ENCODE measurements at places on chromosomes 2 and 18.

GRCh38 chr2:240623531-240624010 lies 1.7 kb upstream of the GPR35 start:
- peak; percentile 9 for DNase-seq

- no peak for DNase-seq
Measured at GRCh38 chr2:98759338-98759737, 28.4 kb upstream of the MGAT4A start.

DNA sequence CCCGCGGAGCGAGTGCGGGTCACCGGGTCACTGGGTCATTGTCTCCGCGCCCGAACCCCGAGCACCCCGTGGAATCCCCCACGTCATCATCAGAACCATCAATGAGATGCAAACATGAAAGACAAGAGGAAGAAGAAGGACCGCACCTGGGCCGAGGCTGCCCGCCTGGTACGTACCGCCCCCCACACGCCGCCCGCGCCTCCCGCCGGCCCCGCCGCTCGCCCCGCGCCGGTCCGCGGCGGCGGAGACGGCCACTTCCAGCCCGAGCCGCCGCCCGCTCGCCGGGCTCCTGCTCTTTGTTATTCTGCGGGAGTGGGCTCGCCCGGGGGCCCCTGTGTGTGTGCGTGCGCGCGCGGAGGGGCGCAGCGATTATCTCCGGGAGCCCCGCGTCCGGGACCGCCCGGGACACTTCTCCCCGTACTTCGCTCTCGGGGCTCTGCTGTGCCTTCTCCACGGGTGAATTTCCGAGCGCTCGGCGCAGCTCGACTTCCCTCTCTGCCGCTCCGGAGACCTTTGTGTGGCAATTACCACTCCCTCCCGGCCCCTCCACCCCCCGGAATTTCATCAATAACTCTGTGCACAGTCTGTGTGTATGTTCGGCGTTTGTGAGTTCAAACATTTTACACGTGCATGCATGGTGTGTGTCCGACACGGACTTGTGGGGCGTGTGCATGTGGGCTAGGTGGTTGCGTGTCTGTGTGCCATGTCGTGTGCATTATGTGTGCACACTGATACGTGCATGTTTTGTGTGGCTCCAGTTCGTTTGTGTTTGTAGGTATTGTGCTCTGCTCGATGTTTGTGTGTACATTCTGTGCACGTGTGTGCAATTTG lies 714 bp downstream of the ASXL3 start:
- peak; percentile 35 for DNase-seq

GRCh38 chr18:14971461-14972185 lies 223.7 kb downstream of the ANKRD30B start:
- no peak for DNase-seq

DNA sequence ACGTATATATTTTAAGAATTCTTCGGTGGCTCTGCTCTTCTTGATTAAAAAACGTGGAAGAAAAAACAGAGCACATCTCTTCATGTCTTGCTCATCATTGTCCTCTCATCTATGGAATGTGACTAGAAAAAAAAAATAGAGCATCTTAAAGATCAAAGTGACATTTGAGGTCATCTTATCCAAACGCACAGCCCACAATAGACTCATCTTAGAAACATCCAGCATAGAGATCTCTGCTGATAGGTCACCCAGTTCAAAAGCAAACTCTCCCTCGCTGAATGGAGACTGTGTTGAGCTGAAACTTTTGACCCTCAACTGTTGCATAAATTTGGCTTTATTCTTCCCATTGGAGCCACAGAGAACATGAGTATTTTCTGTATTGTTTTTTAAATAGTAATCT lies 65.2 kb downstream of the CMPK2 start:
- DNase-seq, result no peak

- no peak for DNase-seq
Measured at GRCh38 chr2:19369341-19369955, 11.0 kb upstream of the OSR1 start.

- DNase-seq, result no peak
Measured at GRCh38 chr2:46825231-46825938, 90.2 kb downstream of the MCFD2 start.

DNA sequence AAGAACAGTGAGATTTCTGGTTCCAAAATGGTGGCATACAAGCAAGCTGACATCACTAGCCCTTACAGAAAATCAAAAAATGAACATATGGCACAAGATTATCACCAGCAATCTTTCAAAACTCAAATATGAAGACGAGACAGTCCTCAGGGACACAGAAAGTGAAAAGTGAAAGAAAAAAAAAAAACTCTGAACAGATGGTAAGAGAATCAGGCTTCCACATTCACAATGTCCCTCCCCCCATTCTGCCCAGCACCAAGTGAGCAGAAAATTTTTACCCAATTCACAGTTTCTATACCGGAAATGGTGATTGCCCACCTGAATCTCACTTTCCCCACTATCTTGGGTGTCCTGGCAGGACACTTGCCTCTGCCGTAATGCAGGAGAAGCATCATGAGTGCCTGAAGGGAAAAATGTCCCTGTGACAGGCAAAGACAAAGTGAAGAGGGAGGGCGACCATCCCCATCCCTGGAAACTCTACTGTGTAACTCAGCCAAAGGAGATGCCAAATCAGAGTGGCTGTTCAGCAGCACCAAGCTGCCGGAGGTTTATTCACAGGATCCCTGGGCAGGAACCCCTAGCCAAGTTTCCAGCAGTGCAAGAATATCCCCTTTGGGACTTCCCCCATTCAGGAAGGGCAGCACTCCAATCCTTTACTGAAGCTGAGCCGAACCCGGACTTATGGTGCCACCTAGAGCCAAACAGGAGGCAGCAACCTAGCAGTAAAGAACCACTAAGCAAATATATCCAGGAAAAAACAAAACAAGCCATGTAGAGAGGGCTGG lies 312.2 kb downstream of the LRATD1 start:
- no peak for DNase-seq

GRCh38 chr2:203893401-203893800 lies 25.8 kb downstream of the CTLA4 start:
- DNase-seq, result peak; percentile 41

- no peak for DNase-seq
Measured at GRCh38 chr2:42601076-42601475, 32.6 kb downstream of the MTA3 start.

DNA sequence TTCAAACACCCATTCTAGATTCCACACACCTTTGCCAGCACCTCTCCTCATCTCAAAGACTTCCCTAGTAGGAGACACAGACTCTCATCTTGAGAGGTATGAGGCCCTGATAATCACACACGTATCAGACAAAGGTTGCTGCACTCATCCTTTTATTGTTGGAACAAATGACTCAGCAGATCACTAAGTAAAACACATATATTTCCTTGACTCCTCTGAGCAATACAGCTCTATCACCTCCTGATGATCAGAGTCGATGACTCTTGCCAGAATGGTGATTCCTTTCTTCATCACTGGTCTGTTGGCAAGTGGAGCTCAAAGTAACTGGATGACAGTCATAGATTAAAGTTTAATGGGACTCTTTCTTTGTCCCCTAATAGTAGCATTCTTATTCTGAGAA lies 1049.2 kb upstream of the ZEB2 start:
- DNase-seq, result no peak

DNA sequence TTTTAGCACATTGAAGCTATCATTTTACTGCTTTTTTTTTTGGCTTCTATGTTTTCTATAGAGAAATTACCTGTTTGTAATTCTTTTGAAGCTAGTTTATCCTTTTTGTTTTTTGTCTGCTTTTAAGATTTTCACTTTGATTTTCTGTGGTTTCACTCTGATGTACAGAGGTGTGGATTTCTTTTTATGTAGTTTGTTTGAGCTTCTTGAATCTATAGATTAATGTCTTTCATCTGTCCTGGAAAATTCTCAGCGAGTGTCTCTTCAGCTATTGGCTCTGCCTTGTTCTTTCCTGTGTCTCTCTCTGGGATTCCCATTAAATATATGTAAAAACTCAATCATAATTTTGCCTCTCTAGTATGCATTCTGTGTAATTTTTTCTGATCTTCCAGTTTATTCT lies 8.4 kb downstream of the POLE4 start:
- no peak for DNase-seq

DNA sequence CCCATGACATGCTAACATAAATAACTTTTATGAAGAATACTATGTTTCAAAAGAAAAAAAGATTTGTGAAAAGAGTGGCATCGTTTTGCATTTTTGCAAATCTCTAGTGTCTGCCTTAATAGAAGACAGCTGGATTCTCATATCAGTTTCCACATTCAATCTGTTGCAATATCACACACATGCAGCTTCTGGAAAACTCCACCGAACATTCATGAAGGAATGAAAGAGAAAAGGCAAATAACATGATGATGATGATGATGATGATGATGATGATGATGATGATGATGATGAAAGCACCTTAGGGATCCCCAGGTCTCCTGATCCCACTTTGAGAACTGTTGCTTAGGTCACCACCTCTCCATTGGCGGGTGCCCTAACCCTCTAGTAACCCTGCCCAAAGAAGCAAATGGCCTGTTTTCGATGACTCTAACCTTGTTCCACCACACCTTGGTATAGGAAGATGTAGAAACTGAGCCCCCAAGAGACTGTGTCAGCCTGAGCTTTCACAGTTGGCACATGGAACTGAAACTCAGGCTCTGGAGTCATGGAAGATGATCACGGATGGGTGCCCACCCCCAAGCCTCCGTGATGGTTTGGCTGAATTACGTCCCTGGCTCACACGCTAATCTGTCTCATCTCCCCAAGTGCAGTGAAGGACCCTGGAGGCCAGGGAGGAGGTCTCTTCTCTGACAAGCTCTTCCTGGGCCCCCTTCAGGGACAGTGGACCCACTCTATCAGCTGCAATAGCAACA lies 80.1 kb upstream of the SMAD7 start:
- DNase-seq, result no peak

DNA sequence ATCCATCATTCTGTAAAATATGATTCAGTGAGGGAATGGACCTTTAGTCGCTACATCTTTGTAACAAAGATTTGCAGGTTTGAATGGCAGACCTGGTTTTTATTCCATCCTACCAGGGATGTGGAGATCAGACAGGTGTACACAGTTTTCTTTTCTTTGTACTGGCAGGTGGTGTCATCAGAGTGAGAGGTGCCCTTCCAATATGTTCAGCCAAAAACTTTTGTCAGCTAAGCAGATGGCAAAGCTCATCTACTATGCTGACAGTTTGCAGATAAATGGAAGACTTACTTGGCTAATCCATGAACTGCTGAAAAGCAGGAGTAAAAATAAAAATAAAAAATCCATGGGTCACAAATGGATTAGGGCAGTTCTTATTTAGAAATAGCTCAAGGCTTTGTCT lies 185.5 kb upstream of the DOK6 start:
- no peak for DNase-seq

DNA sequence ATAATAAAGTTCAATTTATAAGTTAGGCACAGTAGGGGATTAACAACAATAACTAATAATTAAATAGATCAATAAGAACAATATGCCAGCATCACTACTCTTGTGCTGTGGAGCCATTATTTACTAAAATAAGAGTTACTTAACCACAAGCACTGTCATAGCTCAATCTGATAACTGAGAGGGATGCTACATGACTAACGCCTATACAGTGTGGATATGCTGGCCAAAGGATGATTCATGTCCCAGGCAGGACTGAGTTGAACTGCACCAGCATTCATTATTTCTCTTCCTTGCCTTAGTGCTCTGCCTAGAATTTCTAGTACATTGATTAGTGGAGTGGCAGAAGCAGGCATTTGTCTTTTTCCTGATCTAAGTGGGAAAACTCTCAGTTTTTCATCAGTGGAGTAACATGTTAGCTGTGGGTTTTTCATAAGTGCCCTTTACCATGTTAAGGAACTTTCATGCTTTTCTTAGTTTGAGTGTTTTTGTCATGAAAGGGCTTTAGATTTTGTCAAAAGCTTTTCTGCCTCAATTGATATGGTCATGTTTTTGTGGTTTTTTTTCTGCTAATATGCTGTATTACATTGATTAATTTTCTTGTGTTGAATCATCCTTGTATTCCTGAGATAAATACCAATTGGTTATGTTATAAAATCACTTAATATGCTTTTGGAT lies 21.7 kb downstream of the KIAA1328 start:
- no peak for DNase-seq

DNA sequence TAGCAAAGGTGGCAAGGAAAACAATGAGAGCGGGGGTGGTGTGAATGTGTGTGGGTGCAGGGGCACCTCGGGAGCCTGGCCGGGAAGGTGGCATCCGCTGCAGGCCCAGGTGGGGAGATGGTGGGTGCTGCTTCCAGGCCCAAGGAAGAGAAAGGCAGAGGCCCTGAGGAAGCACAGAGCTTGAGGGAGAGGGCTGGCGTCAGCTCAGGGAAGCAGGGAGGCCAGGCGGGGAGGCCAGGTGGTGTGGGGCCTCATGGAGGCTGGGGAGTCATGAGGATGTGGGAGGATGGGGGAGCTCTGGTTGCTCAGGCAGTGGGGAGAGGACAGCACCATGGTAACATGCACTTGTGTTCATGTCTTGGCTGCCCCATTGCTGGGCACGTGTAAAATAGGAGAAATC lies 43.3 kb downstream of the AGAP1 start:
- DNase-seq, result peak; percentile 9

DNA sequence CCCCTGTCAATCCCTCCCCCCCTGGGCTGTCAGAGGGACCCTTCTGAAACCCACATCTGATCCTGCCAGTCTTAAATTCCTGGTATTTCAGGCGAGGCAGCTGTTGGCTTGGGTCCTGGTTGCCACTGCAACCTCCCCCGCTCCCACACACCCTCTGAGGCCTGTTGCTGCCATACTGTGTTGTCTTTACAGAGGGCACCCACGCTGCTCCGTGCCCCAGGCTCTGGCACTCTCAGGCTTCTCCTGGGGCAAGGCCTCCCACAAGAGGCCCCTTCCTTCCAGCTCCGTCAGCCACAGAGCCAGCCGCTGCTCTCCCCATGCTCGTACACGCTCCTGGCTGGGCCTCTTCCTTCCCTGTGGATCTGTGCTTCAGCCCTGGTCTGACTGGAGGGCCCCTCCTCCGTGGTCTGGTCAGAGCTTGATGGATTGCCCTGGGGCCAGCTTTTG lies 8.6 kb downstream of the CABLES1 start:
- no peak for DNase-seq

DNA sequence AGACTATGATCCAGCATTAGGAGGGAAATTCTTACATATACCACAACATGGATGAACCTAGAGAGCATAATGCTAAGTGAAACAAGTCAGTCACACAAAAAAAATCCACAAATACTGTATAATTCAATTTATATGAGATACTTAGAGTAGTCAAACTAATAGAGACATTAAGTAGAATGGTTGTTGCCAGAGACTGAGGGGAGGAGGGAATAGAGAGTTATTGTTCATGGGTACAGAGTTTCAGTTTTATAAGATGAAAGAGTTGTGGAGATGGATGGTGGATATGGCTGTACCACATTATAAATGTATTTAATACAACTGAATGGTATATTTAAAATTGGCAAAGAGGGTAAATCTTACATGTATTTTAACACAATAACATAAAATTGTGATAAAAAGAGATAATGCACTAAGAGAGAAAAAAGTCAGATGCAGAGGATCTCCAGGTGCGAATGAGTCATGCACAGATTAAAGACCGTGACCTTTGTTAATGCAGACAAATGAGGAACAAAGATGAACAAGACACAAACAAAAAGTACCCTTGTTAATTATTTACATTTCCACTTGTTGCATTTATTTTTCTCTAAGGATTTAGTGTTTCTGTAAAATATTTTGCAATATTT lies 541.7 kb upstream of the MEX3C start:
- DNase-seq, result no peak
